ENCODE measurements at places on chromosomes 4 and X.
A peak's percentile ranks its signal among the peaks of the same experiment; 100 is the strongest.

DNA sequence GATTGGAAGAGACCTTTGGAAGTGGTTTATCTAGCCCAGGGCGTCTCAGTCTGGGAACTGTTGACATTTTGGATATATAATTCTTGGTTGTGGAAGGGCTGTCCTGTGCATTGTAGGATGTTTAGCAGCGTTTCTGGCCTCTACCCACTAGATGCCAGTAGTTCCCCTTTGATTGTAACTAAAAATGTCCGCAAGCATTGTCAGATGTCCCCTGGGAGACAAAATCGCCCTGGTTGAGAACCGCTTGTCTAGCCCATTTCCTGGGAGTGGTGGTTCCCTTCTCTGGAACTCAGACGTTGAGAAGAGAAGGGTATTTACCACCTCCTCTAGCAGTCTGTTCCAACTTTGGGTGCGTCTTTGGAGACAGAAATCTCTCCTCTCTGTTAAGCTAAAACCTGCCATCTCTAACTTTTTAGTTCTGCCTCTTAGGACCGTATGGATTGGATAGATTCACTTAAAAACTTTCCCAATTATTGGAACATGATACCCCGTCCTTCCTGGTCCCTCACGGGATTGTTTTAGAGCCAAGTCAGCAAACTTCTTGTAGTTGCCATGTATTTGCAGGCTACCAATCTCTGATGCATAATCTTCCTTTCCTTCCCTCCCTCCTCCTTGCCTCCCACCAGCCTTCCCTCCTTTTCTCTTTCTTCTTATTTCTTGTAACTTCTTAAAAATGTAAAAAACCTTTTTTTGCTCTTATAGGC is 13.9 kb downstream of the TMEM165 start:
- DNase-seq = peak; percentile 74

GRCh38 chr4:175509320-175509719 is 302.7 kb downstream of the GPM6A start:
- DNase-seq = no peak

- DNase-seq = no peak
Observed at GRCh38 chr4:100644150-100644549, 126.3 kb upstream of the EMCN start.

GRCh38 chr4:155081222-155081621 is 127.2 kb upstream of the NPY2R start:
- no peak for DNase-seq

GRCh38 chr4:41039317-41039716 is 175.0 kb downstream of the APBB2 start:
- DNase-seq = no peak

DNA sequence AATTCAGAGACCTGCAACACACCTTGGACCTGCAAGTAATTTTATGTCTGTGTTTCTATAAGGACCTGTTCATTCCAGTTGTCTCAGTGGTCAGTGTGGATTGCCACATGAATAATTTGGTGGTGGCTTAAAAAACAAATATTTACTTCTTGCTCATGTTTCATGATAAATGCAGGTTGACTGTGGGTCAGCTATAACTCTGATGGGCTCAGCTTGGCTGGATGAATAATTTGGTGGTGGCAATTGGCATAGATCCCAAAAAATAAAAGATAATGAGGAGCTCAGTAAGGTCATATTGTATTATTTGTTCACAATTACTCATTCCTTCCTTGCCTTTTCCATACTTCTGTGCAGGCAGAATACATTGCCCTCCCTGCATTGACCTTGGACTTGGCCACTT is 18.9 kb upstream of the SCRG1 start:
- no peak for DNase-seq

DNA sequence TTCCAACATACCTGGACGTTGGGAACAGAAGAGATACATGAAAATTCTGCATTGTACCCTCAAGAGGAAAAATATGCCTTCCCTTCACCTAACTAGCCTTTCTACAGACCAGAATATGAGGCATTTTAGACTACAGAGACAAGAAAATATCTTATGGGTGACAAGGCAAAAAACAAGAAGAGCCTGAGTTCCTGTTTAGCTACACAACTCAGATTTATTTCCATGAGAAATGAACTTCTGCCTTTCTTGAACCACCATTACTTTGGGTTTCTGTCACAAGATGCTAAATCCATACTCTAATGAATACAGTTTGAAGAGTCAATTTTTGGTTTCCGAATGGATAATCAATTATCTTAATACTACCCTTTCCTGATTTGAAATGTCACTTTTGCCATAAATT is 18.7 kb downstream of the RCHY1 start:
- no peak for DNase-seq

DNA sequence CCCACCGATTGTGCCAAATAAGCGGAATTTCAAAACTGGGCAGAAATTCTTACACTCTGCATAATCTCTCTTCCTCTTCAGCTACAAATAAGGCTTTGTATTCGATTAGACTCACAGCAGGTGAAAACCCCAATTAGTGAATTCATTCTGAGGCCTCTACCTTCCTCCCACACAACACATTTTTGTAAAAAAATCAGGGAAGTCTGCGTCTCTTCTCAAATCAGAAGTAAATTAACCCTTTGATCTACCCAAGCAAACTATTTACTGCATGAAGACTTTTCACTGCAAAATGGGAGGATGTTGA is 200.6 kb upstream of the FTHL17 start:
- no peak for DNase-seq

DNA sequence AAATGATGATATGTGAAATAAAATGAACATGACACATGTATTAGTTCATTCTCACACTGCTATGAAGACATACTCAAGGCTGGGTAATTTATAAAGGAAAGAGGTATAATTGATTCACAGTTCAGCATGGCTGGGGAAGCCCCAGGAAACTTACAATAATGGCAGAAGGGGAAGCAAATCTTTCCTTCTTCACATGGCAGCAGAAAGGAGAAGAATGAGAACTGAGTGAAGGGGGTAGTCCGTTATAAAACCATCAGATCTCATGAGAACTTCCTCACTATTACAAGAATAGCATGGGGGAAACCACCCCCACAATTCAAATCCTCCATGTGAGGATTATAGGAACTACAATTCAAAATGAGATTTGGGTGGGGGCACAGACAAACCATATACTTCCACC is 243.9 kb upstream of the GYPA start:
- no peak for DNase-seq

DNA sequence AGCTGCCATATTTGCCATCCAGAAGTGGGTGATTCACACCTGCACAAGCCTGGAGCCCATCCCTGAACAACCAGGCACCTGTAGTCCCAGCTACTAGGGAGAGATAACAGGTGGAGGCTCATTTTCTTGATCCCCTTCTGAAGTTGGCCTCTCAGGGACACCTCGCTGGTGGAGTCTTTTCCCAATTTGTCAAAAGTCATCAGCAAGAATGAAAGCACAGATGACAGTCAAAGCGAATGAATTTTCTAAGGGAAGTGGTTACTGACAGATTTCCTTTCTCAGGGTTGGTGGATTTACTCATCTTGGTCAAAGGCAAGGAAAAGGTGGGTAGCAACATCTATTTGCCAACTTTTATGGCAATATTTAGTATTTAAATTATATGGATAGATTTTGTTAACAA is 36.5 kb downstream of the FGFBP1 start:
- DNase-seq = no peak

DNA sequence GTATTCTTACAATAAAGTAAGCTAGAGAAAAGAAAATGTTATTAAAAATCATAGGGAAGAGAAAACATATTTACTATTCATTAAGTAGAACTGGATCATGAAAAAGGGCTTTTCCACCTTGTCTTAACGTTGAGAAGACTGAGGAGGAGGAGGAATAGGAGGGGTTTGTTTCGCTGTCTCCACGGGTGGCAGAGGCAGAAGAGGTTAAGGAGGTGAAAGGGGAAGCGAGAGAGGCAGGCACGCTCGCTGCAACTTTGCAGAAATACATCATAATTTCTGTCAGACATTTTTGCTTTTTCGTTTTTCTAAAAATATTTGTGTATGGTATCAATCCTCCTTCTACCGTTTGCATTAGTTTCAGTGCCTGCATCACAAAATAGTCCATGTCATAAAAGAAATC is 2375.1 kb upstream of the AGA start:
- no peak for DNase-seq

DNA sequence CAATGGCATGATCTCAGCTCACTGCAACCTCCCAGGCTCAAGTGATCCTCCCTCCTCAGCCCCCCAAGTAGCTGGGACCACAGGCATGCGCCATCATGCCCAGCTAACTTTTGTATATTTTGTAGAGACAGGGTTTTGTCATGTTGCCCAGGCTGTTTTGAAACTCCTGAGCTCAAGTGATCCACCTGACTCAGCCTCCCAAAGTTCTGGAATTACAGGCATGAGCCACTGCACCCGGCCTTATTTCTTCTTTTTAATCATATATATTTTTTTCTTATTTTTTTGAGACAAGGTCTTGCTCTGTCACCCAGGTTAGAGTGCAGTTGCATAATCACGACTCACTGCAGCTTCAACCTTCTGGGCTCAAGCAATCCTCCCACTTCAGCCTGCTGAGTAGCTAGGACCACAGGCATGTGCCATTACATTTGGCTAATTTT is 184.0 kb downstream of the TSPAN5 start:
- peak; percentile 44 for DNase-seq

DNA sequence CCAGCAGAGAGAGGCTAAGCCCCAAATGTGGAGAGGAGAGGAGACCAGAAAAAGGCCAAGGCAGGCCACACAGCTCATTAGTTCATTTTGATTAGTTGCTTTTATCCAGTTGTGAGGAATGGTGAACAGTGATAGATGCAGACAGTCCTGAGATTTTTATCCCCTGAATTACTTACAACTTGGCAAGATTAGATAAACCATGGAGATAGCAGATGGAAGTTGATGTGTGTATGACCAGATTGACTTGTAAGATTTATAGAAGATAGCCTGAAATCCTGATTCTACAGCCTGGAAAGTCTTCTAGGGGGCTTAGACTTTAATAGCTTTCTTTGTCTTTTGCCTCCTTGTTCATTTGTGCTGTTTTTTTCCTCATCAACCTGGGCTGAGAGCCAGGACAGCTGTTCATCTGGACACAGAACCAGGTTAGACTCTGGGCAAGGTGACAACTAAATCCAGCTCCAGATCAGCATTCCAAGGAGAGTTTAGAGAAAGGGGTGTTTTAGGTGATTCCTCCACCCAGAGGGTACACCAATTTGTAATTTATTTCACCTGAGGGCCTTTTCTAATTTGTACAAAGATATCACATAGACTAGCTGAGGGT is 215.5 kb downstream of the SPATA18 start:
- DNase-seq = no peak

DNA sequence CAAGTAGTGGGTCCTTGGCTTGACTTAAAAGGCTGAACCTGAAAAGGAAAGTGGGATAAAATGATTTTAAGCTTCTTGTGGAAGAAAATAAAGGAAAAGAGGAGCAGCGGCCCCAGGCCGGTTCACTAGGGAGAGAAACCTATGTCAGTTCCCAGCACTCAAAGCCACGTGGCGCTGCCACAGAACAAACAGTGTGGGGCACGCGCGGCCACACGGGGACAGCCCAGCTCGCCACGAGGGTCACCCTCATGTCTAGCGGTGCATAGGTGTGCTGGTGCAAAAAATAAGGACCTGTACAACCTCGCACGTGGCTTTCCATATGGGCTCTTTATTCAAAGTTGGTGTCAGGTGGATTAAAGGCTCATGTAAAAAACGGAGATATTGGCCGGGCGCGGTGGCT is 17.1 kb downstream of the MSANTD1 start:
- DNase-seq = no peak

GRCh38 chr4:7909463-7910262 is 30.0 kb downstream of the AFAP1 start:
- no peak for DNase-seq

DNA sequence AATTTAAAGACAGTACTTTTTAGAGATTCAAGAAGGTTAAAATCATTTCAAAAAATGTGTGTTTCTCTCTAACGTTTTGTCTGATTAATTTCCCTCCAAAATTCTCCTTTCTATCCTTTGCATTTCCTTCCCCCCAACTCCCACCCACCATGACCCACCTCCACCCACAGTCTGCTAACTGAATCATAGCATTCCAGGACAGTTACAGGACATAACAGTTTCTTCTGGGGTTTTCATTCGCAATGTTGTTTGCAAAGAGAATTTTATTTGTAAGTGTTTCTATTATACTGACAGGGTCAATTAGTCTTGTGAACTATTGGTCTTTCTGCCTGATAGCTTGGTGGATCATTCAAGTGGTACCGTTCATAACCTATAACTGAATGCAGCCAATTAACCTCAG is 53.7 kb downstream of the ANAPC10 start:
- DNase-seq = peak; percentile 53

- DNase-seq = no peak
Observed at GRCh38 chr4:6489927-6490326, 17.5 kb upstream of the PPP2R2C start.

- DNase-seq = no peak
Observed at GRCh38 chr4:39305912-39306677, 60.1 kb downstream of the RFC1 start.

DNA sequence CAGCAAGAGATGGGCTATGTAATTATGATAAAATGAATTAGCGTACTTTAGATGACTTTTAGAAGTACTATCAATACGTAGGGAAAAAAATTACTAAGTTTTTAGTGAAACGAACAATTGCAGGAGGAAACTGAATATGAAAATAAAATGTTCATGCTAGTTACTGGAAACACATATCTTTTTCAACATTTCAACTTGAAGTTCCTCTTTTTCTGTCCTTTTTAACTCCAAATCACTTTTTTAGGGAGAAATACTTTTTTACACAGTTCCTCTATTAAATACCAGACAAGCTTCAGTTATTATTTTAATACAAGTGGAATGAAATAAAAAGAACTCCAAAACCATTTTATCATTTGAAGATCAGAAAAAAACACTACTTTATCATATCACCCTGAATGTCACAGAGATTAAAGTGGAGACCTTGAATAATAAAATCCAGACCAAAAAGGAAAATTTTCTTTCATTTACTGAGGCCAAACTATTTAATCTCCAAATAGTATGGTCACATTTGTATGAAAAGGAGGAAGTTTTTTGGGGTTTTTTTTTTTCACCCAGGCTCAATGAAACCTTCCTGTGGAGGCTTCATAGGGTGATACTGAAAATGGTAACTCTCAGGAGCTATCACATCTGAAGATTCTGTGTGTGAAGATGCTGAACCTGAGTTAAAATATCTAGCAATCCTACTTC is 306.2 kb downstream of the INPP4B start:
- DNase-seq = no peak

All from brain microvascular endothelial cell (primary cell).